RWPE1 (cell line): ENCODE measurements at places on chromosomes 7 and 10.
A peak's percentile ranks its signal among the peaks of the same experiment; 100 is the strongest.

DNA sequence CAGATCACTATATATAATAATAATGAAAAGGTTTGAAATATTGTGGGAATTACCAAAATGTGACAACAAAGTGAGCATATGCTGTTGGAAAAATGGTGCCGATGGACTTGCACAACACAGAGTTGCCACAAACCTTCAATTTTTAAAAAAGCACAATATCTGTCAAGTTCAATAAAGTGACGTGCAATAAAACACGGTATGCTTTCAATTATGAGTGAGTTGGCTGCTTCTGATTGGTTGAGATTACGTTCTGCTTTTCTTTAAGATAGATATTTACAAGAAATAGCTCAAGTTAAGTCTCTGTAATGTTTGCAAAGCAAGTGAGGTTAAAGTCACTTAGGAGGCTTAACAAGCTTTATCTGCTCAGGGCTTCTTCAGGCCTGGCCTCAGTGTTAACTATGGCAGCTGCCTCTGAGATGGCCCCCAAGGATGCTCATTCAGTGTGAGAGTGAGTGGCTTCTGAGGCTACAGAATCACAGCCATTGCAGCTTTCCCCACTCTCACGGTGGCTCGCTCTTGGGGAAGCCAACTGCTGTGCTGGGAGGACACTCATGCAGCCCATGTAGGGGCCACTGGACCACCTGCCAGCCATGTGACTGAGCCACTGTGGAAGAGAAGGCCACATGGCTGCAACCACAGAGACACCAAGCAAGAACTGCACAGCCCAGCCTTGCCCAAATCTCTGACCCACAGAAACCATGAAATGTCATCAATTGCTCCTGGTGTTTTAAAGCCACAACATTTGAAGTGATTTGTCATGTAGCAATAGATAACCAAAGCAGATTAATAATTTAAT lies 78.3 kb upstream of the TMEM72 start:
- DNase-seq, result no peak

GRCh38 chr7:12643644-12644043 lies 43.8 kb upstream of the ARL4A start:
- no peak for DNase-seq

DNA sequence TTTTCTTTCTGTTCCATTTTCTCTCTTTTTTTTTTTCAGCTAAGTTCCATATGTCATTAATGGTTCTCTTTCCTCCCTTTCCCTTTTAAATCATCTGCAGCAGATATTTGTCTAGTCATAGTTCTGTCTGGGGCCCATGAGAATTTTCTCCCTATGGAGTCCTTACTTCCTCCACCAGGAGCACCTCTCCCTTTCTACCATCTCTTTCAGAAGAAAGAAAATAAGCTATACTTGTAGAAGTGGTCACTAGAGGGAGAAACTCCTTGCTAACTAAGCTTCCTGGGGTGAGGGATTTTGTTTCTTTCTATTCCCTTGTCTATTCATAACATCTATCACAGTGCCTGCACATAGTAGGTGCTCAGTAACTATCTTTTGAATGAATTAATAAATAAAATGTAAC lies 230.2 kb upstream of the HPS1 start:
- DNase-seq, result no peak

DNA sequence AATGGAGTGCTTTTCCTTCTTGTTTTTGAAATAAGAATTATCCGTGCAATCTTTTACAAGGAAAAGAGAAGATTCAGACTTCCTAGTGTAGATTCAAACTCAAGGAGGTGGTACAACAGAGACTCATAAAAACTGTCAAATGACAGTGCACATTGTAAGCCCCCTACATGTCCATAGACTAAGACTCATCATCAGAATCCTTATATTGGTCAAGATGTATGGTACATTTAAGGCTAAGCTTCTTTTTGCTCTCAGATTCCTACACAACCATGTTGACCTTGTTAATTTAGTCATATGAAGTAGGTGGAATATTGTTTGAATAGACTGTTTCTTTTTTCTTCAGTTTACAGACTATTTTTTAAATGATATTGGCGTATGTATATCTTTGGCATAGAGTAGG lies 11.6 kb downstream of the CD36 start:
- no peak for DNase-seq

DNA sequence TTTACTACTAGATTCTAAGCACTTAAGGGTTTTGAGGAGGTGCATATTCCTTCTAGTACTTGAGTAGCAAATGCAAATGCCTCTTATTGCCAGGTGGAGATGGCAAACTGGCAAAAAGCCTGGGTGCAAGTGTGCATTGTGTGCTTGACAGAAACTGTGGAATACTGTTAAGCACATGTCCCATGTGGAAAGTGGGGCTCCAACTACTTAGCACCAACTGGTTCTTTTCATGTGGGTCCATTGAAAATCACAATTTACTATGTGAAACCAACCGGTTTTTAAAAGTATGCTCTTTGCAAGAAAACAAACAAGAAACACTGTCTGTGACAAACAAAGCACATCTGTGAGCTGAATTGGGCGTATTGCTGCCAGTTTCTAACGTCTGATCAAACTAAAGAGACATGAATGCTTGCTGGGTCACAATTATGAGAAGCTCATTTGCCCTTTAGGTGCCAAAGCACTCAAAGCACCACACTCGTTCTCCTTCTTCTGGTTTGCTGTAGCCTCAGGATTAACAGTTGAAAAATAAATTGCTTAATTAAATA lies 197.4 kb downstream of the SEMA3E start:
- no peak for DNase-seq

- DNase-seq, result peak; percentile 59
Observed at GRCh38 chr10:110304394-110304779, 333 bp downstream of the SMNDC1 start.
